ENCODE measurements at places on chromosomes 4 and X.
A peak's percentile ranks its signal among the peaks of the same experiment; 100 is the strongest.

DNA sequence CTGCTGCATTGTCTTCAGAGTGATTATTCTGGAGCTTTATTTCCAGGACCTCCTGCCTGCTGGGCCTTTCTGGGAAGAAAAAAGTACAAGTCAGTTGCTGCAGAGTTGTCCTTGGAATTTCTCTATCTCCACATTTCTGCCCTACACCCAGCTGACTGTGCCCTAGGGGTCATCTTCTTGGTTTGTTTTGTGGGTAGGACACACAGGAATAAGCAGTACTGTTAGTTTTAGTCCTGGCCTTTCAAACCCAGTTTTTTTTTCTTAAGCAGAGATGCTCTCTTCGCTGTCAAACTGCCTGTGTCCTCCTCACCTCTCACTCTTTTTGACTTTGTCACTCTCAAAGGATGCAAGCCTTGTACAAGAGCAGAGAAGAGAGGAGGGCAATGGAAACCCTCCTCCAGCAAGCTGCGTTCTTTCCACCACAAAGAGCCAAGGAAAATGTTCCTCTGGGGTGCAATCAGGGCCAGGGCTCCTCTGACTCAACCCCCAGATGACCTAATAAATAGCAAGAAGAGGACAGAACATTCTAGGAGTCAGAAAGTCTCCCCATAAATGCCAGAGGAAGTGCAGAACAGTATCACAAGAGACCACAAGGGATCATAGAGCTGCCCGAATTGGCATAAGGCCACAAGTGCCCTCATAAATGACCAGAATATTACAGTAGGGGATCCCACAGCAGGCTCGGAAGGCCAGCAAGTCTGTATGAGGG is 186.2 kb downstream of the RCHY1 start:
- peak; percentile 15 for DNase-seq

GRCh38 chrX:12021698-12022097 is 116.6 kb upstream of the FRMPD4 start:
- no peak for DNase-seq

DNA sequence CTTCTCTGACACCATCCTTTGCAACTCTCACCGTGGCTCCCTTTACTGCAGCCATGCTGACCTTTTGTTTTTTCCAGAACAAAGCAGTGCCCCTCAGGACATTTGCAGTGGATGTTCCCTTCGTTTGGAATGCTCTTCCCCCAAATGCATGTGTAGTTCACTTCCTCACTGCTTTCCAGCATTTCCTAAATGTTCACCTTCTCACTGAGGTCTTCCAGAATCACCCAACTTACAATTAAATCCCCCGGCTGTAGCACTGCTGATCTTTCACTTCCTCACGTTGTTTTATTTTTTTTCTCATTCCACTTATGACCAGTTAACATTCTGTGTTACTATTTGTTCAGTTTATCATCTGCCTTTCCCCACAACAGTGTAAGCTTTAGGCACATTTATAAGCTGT is 73.1 kb downstream of the GASK1B start:
- no peak for DNase-seq

- DNase-seq: no peak
These were observed 9.0 kb upstream of the MAGEC2 start for GRCh38 chrX:142214081-142214480.

DNA sequence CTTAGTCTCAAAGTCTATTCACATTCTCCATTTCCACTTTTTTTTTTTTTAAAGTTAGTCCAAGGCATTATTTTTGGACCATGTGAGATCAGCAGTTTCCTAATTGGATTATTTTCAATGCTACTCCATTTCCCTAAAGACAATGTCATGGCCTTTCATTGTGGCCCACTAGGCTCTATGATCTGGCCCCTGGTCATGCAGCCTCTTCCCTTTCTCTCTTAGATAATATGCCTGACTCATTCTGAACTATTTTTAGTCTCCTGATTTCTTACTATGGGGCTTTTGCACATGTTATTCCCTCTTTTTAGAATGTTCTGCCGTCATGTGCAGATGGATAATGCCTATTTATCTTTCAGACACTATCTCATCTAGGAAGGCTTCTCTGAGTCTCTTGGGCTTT is 157.3 kb downstream of the TMA16 start:
- no peak for DNase-seq

GRCh38 chr4:13399257-13399656 is 84.9 kb downstream of the RAB28 start:
- DNase-seq: peak; percentile 4

DNA sequence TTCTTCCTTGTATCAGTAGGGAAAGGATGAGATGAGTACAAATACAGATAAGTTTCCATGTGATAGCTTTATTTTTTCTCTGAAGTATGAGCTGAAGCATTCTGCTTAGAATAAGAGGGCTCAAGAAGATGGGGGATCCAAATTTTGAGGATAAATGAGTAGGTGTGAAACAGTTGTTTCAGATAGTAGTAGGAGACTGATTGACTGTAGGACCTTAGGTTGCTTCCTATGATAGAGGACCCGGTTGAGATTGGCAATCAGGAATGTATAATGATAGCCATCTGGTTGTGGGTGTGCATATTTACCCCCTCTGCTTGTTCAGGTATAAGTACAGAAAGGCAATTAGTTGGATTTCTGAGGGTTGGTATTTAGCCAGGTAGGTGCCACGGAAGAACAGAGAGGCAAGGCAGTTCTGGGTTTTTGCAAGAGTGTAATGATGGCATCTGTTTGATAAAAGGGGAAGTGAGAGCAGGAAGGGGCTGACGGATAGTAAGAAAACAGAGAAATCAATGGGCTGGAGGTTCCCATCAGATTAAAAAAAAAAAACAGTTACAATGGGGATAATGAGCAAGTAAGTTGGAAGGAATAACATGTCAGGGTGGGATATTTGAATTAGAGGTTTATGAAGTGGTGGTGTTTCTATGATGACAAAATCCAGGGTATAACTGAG is 13.7 kb downstream of the OCRL start:
- no peak for DNase-seq

- no peak for DNase-seq
These were observed 252.6 kb downstream of the ANK2 start for GRCh38 chr4:113302051-113302450.

GRCh38 chr4:144494280-144494679 is 151.7 kb upstream of the HHIP start:
- no peak for DNase-seq

DNA sequence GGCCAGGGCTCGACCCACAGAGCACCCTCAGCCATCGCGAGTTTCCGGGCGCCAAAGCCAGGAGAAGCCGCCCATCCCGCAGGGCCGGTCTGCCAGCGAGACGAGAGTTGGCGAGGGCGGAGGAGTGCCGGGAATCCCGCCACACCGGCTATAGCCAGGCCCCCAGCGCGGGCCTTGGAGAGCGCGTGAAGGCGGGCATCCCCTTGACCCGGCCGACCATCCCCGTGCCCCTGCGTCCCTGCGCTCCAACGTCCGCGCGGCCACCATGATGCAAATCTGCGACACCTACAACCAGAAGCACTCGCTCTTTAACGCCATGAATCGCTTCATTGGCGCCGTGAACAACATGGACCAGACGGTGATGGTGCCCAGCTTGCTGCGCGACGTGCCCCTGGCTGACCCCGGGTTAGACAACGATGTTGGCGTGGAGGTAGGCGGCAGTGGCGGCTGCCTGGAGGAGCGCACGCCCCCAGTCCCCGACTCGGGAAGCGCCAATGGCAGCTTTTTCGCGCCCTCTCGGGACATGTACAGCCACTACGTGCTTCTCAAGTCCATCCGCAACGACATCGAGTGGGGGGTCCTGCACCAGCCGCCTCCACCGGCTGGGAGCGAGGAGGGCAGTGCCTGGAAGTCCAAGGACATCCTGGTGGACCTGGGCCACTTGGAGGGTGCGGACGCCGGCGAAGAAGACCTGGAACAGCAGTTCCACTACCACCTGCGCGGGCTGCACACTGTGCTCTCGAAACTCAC is 3.6 kb downstream of the MID1IP1 start:
- peak; percentile 51 for DNase-seq

GRCh38 chr4:147340111-147340510 is 140.8 kb upstream of the EDNRA start:
- DNase-seq: peak; percentile 91

GRCh38 chr4:182155806-182156205 is 87.4 kb upstream of the TENM3 start:
- no peak for DNase-seq

DNA sequence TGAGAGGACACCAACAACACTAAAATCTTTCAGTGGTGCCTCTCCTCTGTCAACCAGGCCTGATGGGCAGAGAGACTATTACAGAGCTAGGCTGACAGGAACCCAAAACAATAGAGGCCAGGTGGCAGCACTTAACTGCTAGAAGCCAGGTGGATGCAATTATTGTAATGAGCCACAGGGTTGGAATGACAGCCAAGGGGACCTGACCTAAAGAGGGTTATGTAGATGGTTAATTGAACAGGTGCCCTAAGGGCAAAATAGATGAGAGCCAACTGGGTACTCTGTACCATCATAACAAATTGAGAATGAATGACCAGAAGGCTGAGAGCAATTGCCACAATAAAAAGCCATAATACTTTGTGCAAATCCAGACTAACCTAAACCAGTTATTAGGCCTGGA is 24.7 kb upstream of the FRAS1 start:
- DNase-seq: no peak

DNA sequence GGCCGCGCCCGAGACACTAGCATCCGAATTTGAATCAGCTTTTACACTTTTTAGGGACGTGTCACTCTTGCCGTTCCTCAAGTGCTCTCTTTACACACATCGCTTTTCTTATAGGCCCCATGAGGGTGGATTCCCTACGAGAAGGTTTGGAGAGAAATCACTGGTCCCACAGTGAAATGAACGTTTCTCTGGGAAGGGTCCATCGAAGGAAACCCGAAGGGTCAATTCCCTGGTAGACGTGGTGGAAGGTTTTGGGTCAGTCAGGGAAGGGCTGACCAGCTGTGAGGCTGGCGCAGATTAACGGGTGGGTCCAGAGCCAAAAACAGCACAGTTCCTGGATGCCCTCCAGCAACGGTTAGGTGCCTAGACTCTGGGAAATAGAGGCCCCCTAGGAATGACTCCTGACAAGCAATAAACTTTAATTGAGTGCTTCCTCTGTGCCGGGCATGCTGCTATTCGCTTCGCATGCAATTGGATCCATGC is 35.9 kb downstream of the ETDC start:
- peak; percentile 87 for DNase-seq

DNA sequence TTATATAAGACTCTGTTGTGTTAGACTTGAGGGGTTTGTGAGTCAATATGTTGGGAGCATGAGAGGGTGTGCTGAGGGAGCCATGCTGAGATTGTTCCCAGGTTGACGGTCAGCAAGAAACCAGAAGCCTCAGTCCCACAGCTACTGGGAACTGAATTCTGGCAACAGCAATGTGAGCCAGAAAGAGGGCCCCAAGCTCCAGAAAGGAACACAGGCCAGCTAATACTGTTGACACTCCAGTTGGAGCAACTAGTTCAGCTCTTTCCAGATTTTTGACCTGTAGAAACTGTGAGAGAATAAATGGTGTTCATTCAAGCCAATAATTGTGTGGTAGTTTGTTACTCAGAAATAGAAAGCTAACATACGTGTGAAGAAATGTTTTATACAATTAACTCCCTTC is 17.1 kb downstream of the ADH1A start:
- no peak for DNase-seq

DNA sequence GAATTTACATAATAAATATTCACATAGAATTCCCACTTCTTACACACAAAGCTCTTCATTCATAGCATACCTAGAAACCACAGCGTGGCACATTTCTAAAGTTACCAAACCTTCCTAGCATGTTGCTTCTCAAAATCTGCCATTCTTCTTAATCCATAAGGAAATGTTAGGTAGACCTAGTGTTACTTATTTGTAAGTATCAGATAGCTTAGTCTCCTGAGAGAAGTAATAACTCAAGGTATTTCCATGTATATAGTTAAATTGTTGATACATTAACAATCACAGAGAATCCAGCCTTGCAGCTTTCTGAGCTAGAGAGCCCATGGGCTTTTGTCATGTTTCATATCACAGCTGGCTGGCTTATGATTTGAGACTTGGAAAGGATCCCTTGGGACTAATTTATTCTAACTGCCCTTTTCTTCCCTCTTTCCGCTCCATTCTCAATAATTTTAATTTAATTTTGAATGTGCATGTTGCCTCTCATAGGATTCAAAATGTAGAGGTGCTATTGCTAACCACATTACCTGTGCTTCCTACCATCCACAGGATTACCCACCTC is 17.6 kb downstream of the SH3RF1 start:
- no peak for DNase-seq

GRCh38 chr4:1075225-1075624 is 38.1 kb downstream of the RNF212 start:
- no peak for DNase-seq

DNA sequence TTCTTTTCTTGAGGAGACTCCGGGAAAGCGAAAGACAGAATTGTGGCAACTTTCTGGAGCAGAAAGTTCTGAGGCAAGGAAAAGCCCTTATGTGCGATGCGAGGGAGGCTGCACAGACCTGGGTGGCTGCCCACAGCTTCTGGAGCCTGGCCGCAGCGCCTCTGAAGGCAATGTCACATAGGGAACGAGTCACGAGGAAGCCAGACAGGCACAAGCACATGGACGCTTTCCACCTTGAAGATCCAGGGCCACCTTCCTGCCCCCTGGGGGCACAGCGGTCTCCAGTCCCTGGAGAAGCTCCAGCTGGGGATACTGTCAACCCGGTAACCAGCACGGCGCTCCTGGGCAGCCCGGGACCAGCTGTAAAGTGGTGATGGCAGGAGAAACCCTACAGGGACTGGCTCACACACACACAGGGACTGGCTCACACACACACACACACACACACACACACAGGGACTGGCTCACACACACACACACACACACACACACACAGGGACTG is 69.8 kb downstream of the MTNR1A start:
- peak; percentile 9 for DNase-seq

DNA sequence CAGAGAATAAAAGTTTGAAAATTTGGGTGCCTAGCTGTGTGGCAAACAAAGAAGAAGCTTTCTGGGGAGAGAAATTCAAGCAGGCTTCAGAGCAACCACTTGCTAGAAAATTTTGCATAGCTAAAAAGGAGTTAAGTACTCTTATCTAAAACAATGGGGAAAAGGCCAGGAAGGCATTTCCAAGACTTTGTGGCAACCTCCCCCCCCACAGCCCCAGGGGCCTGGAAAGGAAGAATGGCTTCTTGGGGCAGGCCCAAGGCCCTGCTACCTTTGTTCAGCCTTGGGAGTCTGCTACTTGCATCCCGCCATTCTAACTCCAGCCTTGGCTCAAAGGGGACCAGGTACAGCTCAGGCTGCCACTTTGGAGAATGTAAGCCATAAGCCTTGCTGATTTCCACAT is 102.2 kb downstream of the PTCHD1 start:
- no peak for DNase-seq

- DNase-seq: peak; percentile 26
These were observed 57.0 kb downstream of the PLAC1 start for GRCh38 chrX:134601240-134601765.

- no peak for DNase-seq
These were observed 166.2 kb upstream of the RPS6KA3 start for GRCh38 chrX:20432746-20433387.

Data from foreskin fibroblast (primary cell).